ENCODE measurements at places on chromosomes 12 and 14.

- H3K4me1 ChIP-seq: no peaks in the 10 kb centered on the region
- DNase-seq: no peak
- H3K27me3 ChIP-seq: no peaks in the 10 kb centered on the region
- no peak overlapping the region for H3K4me3 ChIP-seq
- no peak overlapping the region for H3K27ac ChIP-seq
Observed at GRCh38 chr14:21939836-21940235, 266.2 kb upstream of the OR4E1 start.

- DNase-seq: no peak
- no peaks in the 10 kb centered on the region for H3K4me1 ChIP-seq
- H3K4me3 ChIP-seq: no peak overlapping the region
- H3K27me3 ChIP-seq: no peaks in the 10 kb centered on the region
- no peaks in the 10 kb centered on the region for H3K36me3 ChIP-seq
- no peak overlapping the region for H3K27ac ChIP-seq
Observed at GRCh38 chr14:67569011-67569650, 30.9 kb downstream of the PIGH start.

GRCh38 chr12:113782873-113783272, 183.3 kb downstream of the RBM19 start:
- H3K27ac ChIP-seq: no peak overlapping the region
- H3K27me3 ChIP-seq: peaks cover 22% of the 10 kb centered on the region

- no peak overlapping the region for H3K4me3 ChIP-seq
- no peak for DNase-seq
- peaks cover 12% of the 10 kb centered on the region for H3K4me1 ChIP-seq
- H3K27ac ChIP-seq: no peak overlapping the region
Observed at GRCh38 chr14:94041551-94042346, 15.6 kb downstream of the OTUB2 start.

- DNase-seq: no peak
- peaks cover 26% of the 10 kb centered on the region for H3K4me1 ChIP-seq
- H3K4me3 ChIP-seq: no peak overlapping the region
- H3K36me3 ChIP-seq: no peaks in the 10 kb centered on the region
Observed at GRCh38 chr12:68356986-68357385, 24.8 kb upstream of the MDM1 start.

- H3K4me3 ChIP-seq: no peak overlapping the region
- H3K36me3 ChIP-seq: no peaks in the 10 kb centered on the region
- no peaks in the 10 kb centered on the region for H3K27me3 ChIP-seq
- H3K4me1 ChIP-seq: no peaks in the 10 kb centered on the region
- DNase-seq: no peak
- no peak overlapping the region for H3K27ac ChIP-seq
Observed at GRCh38 chr14:64958743-64959142, 13.4 kb downstream of the RAB15 start.

- H3K36me3 ChIP-seq: no peaks in the 10 kb centered on the region
- no peak overlapping the region for H3K27ac ChIP-seq
- H3K4me3 ChIP-seq: no peak overlapping the region
- no peaks in the 10 kb centered on the region for H3K27me3 ChIP-seq
Observed at GRCh38 chr12:68359674-68360073, 27.5 kb upstream of the MDM1 start.

DNA sequence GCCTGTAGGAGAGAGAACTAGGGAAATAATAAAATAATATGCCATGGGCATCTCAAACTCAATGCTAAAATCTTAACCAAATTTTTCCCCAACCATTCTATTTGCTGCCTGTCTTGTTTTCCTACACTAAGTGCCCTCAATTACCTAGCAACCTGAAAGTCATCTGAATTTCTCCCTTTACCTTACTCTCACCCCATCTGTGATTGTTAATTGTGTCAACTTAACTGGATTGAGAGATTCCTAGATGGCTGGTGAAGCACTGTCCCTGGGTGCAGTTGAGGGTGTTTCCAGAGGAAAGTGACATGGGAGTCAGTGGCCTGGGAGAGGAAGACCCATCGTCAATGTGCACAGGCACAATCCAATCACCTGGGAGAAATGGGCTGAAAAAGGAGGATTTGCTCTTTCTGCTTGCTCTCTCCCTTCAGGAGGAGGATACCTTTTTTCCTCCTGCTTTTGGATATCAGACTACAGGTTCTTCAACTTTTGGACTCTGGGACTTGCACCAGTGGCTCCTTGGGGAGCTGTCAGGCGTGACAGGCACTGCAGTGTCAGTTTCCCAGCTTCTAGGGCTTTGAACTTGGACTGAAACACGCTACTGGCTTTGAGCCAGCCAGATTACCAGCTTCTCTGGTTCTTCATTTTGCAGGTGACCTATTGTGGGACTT, 100.1 kb downstream of the PPP1R12A start:
- no peaks in the 10 kb centered on the region for H3K36me3 ChIP-seq
- DNase-seq: no peak
- no peak overlapping the region for H3K4me3 ChIP-seq
- H3K4me1 ChIP-seq: peaks cover 82% of the 10 kb centered on the region
- H3K27me3 ChIP-seq: no peaks in the 10 kb centered on the region
- H3K27ac ChIP-seq: peak overlapping the region; percentile 35

GRCh38 chr14:103131580-103131979, 8.3 kb downstream of the TNFAIP2 start:
- H3K27ac ChIP-seq: peak overlapping the region; percentile 65
- DNase-seq: no peak
- no peak overlapping the region for H3K4me3 ChIP-seq
- no peaks in the 10 kb centered on the region for H3K27me3 ChIP-seq
- peaks cover 72% of the 10 kb centered on the region for H3K36me3 ChIP-seq
- peaks cover 50% of the 10 kb centered on the region for H3K4me1 ChIP-seq

- no peak for DNase-seq
- H3K4me3 ChIP-seq: no peak overlapping the region
- H3K4me1 ChIP-seq: no peaks in the 10 kb centered on the region
Observed at GRCh38 chr14:38074754-38075153, 132.9 kb upstream of the SSTR1 start.

DNA sequence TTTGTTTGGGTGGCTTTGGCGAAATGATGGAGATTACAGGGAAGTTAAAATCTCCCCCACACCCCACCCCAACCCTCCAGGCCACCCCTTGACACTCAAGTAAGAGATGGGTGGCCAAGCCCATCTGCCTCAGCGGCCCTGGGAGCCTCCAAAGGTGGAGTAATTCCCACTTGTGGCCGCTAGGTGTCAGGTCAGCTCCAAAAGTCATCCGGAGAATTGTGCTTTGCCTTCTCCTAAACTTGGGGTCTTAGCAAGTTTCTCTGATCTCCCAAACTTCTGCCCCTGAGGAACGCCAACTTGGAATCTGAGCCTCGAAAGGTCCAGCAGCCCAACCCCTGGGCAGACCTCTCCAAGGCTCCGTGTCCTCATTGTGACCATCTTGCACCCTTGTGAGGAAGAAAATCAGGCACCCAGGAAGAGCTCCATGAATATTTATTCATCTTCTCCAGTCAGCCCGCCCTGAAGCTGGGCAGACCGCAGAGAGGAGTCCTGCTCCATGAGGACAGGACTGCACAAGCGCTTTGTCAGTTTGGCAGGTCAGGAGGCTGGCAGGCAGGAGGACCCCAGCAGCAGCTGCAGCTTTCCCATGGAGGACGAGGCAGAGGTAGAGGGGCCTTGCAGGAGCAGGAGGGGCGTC, 46.7 kb downstream of the LRRC74A start:
- no peak overlapping the region for H3K4me3 ChIP-seq
- DNase-seq: peak; percentile 94
- H3K27me3 ChIP-seq: no peaks in the 10 kb centered on the region
- peaks cover 6% of the 10 kb centered on the region for H3K4me1 ChIP-seq
- H3K36me3 ChIP-seq: no peaks in the 10 kb centered on the region

- no peak overlapping the region for H3K4me3 ChIP-seq
- no peaks in the 10 kb centered on the region for H3K4me1 ChIP-seq
- DNase-seq: no peak
- H3K27ac ChIP-seq: no peak overlapping the region
- H3K27me3 ChIP-seq: no peaks in the 10 kb centered on the region
Observed at GRCh38 chr14:63091394-63091996, 46.2 kb upstream of the KCNH5 start.

DNA sequence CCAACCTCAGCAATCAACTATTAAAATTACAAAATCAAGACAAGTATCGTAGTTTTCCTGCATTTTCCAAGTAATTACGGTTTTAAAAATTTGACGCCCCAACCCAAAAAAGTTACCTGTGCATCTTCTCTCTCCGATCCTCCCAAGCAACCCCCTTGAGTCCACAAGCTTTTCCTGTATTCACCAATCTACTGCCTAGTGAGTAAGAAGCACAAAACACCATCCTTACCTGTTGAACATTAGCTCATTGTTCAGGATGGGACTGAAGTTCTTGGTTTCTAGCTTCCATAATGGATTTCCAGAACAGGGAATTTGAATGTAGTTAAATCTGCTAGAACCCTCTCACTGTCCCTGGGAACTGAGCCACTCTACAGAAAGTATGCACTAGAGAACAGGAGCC, 162.0 kb downstream of the PAX9 start:
- no peak for DNase-seq
- H3K27me3 ChIP-seq: no peaks in the 10 kb centered on the region
- no peaks in the 10 kb centered on the region for H3K36me3 ChIP-seq
- no peak overlapping the region for H3K27ac ChIP-seq
- no peak overlapping the region for H3K4me3 ChIP-seq

DNA sequence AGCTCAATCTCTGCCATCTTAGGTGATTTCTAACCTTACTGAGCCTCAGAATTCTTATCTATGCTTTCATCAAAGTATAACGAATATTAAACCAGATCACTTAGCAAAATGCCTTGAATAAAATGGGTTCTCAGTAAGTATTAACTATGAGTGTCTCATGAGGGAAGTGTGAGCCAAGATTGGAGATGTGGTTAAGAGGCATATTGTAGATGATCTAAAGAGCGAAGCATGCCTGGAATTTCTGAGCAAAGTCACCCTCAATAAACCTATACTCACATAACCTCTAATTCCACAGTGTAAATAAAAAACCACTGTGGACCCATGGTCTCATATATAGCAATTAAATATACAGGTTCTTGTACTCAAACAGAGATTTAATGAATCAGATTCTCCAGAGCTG, 193.1 kb upstream of the FSCB start:
- DNase-seq: no peak
- H3K27me3 ChIP-seq: no peaks in the 10 kb centered on the region
- no peak overlapping the region for H3K27ac ChIP-seq
- no peak overlapping the region for H3K4me3 ChIP-seq
- no peaks in the 10 kb centered on the region for H3K36me3 ChIP-seq

- H3K4me3 ChIP-seq: no peak overlapping the region
- no peaks in the 10 kb centered on the region for H3K27me3 ChIP-seq
- no peak overlapping the region for H3K27ac ChIP-seq
- H3K36me3 ChIP-seq: no peaks in the 10 kb centered on the region
Observed at GRCh38 chr12:19759227-19759626, 319.9 kb downstream of the AEBP2 start.

DNA sequence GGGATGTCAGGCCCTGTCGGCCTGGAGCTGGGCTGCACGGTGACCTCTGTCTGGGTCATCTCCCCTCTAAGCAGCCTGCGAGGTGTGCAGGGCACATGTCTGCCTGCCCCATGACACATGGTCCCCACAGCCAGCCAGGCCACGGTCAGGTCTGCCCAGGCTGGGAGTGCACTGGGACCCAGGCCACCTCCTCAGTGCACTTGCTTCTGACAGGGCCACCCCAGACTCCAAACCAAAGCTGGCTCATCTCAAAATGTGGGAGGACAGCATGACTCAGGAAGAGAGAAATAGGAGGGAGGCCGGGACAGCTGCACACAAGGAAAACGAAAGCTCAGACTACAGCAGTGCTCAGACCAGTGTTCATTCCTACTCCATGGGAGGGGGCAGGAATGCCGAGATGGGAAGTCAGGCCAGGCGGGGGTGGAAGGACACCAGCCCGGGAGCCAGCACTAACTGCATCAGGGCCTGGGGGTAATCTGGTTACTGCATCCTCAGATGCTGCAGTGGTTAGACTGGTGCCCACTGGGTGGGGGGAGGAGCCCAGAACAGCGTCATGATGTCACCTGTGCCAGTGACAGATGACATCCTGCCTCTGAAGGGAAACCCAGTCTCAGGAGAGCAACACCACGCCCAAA, 4.0 kb downstream of the P2RX2 start:
- DNase-seq: no peak
- H3K4me1 ChIP-seq: peaks cover 11% of the 10 kb centered on the region
- peaks cover 26% of the 10 kb centered on the region for H3K36me3 ChIP-seq
- peaks cover 38% of the 10 kb centered on the region for H3K27me3 ChIP-seq
- H3K27ac ChIP-seq: peak overlapping the region; percentile 67
- peak overlapping the region; percentile 31 for H3K4me3 ChIP-seq

- no peaks in the 10 kb centered on the region for H3K27me3 ChIP-seq
- no peaks in the 10 kb centered on the region for H3K36me3 ChIP-seq
- no peak for DNase-seq
- no peaks in the 10 kb centered on the region for H3K4me1 ChIP-seq
- no peak overlapping the region for H3K4me3 ChIP-seq
Observed at GRCh38 chr12:23093488-23093887, 468.5 kb downstream of the ETNK1 start.

DNA sequence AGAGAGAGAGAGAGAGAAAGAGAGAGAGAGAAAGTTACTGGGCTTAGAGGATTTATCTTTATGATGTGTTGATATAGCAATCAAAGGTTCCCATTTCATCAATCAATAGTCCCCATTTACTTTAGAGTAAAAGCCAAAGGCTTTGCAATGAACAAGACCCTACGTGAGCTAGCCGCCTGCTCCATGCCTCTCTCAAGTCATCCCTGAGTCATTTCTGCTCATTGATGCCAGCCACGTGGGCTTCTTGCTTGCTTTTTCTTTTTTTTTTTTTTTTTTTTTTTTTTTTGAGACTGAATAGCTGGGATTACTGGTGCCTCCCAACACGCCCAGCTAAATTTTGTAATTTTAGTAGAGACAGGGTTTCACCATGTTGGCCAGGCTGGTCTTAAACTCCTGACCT, 70.9 kb downstream of the GPR135 start:
- DNase-seq: no peak
- H3K27ac ChIP-seq: no peak overlapping the region
- H3K36me3 ChIP-seq: no peaks in the 10 kb centered on the region
- no peaks in the 10 kb centered on the region for H3K4me1 ChIP-seq
- H3K4me3 ChIP-seq: no peak overlapping the region

DNA sequence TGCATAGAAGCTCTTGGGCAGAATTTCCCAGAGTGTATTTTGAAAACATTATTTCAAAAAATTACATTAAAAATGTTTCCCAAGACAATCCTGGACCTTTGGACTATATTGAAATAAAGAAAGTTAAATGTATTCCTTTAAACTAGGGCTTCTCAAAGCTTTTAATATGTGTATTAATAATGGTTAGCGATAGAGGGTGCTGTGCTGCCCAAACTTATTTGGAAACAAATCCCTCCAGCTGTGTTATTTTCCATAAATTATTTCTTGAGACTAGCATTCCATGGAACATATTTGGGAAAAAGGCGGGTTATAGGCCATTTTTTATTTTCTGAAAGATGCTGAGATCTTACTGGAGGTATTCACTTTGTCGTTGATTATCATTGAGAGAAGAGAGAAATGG, 397.8 kb upstream of the MIS18BP1 start:
- DNase-seq: no peak
- no peaks in the 10 kb centered on the region for H3K4me1 ChIP-seq
- no peaks in the 10 kb centered on the region for H3K27me3 ChIP-seq
- H3K4me3 ChIP-seq: no peak overlapping the region

GRCh38 chr12:111035578-111036301, 115.4 kb upstream of the MYL2 start:
- no peak for DNase-seq
- H3K27me3 ChIP-seq: no peaks in the 10 kb centered on the region
- no peak overlapping the region for H3K4me3 ChIP-seq
- peaks cover 33% of the 10 kb centered on the region for H3K4me1 ChIP-seq
- no peak overlapping the region for H3K27ac ChIP-seq
- no peaks in the 10 kb centered on the region for H3K36me3 ChIP-seq
